Activated naive CD4-positive, alpha-beta T cell (primary cell): ENCODE measurements at places on chromosomes 7 and 10.

DNA sequence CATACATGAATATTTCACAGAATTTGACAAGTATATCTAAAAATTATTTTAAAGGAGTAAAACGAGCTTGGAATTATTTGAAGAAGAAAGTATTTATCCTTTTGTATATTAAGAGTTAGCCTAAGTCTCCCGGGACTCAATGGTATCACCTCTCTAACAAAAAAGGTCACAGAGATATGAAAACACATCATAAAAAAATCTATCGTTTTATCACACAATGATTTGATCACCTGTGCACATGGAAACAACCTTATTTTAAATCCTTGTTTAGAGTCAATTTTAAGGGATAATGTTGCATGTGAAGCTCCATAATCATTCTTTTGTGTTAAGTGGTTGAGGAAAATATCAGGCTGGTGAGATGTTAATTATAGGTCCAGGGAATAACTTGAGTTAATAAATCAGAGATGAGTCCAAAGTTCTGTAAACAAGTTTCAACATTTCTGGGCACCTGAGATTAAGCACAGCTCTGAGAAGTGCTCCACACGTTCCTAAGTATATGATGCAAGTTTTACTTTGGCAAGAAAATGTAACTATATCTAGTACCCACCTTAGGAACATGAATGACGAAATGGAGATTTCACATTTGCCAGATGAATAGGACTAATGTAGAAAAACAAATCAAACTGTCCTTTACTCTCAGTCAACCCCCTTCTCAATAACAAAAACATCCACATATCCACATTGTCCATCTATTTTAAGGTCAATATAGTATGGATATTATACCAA is 148.5 kb upstream of the AKR1E2 start:
- DNase-seq: no peak

GRCh38 chr10:73780301-73780700 is 1.5 kb upstream of the CHCHD1 start:
- DNase-seq: no peak

GRCh38 chr7:48074204-48074654 is 14.8 kb upstream of the UPP1 start:
- no peak for DNase-seq

GRCh38 chr7:130521258-130521951 is 29.5 kb downstream of the MEST start:
- DNase-seq: no peak

DNA sequence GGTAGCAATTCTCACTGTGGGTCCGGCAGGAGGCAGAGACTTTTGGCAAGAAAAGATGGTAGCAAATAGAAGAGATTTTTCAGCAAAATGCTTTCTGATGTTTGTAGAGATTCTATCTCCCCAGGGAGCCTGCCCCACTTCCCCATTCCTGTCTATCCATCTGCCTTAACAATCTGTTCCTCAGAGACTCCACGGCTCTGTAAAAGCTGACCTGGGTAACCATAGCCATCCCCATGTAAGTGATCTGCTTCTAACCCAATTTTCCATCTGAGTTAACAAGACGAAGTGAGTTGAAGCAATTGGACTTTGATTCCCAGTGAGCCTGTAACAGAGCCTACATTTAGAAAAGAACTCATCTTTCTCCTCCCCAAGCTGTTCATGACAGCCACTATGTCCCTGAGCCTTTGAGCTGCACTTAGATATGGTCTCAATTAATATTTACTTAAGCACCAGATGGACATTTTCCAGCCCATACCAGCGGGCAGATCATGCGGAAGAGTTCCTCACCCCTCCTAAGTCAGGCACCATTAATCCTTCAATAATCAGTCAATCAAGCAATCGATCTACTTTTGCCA is 896.1 kb downstream of the CCSER2 start:
- DNase-seq: no peak

DNA sequence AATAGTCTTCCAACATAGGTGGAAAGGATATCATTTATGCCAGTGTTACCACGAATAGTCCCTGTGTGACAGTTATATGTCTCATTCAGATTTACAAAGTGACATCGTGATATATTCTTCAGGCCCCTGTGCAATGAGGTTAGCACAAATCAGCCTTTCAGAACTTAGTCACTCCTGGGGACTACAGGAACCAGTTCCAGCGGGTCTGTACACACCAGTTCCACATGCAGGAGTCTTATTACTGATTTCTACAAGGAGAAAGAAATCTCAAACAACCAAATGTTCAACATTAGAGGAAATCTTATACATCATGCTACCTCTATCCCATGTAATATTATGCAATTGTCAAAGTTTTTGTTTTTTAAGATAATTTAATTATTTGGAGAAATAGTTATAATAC is 4.4 kb upstream of the WDR91 start:
- no peak for DNase-seq

GRCh38 chr10:58642283-58642682 is 129.6 kb downstream of the BICC1 start:
- DNase-seq: no peak

DNA sequence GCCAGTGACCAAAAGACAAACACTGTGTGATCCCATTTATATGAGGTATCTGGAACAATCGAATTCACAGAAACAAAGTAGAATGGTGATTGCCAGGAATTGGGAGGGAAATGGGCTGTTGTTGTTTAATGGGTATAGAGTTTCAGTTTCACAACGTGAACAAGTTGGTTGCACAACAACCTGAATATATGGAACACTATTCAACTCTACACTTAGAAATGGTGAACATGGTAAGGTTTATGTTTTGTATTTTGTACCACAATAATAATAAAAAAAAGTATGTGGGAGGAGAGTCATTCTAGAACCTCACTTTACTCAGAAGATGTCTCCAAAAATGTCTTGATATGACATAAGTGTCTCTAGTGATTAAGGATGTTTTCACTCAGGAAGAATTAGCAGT is 85.2 kb upstream of the SGCE start:
- no peak for DNase-seq

DNA sequence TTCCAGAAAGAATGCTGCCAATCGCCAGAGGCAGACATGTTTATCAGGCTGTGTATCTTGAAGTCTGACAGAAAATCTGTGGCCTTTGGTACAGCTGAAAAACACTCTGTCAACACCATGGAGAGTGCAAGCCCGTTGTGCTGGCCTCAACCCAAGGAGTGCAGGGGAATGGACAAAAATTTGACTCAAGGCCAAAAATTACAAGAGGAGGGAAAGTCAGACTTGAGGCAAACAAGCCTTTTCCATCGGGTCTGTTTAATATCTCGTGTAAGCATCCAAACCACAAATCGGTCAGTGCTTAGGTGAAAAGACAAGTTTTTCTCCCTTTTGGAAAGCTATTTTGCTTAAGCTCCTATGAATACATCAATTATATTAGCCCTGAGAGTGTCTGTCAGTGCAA is 305.3 kb upstream of the NFE2L3 start:
- DNase-seq: no peak

- no peak for DNase-seq
These were observed 110.9 kb downstream of the ADCY1 start for GRCh38 chr7:45684910-45685618.

DNA sequence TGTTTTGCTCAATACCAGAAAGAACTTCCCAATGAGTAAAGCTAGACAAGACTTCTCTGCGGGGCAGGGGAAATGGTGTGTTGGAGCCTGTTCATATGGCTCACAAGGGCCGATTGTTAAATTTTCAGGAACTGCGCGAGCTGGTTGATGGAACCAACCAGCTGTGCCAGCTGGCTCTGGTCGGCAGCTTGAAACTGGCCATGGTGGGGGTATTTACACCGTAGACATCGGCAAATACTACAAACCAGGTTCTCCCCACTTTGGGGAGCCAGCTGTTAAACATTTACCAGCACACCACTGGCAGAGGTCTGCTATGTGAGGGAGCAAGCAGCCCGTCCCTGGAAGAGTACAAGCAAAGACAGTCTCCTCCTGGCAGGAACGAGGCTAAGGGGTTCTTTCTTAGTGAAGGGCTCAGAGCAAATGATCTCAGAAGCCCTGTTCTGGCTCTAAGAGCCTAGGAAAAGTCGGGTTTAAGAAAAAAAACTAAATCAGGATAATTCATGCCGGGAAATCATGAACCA is 8.8 kb upstream of the ZMIZ1 start:
- DNase-seq: no peak
